ENCODE measurements at places on chromosomes 5 and 9. TPM values are rescaled to one million over a fixed set of nuclear protein-coding genes. Genes with fewer than 3 reads are reported as not detected.
A peak's percentile ranks its signal among the peaks of the same experiment; 100 is the strongest.

DNA sequence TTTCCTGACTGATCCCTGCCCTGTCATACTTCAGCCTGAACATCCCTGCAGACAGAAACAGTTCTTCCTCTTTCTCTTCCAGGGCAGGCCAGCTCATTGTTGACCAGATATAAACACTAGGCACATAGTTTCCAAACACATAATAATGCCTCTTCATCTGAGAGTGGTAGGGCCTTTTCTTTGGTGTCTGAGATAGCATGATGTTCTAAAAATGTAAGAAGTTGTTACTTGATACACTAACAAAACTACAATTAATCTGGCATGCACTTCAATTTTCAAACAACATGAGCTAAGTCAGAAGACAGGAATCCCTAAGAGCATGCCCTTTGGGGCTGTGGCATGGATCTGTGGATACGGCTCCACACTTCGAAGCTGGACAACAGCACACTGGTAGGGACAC is 246.6 kb downstream of the SPOCK1 start:
- no peak for DNase-seq

COL15A1 gene
- 13.2 TPM for total RNA-seq

DNA sequence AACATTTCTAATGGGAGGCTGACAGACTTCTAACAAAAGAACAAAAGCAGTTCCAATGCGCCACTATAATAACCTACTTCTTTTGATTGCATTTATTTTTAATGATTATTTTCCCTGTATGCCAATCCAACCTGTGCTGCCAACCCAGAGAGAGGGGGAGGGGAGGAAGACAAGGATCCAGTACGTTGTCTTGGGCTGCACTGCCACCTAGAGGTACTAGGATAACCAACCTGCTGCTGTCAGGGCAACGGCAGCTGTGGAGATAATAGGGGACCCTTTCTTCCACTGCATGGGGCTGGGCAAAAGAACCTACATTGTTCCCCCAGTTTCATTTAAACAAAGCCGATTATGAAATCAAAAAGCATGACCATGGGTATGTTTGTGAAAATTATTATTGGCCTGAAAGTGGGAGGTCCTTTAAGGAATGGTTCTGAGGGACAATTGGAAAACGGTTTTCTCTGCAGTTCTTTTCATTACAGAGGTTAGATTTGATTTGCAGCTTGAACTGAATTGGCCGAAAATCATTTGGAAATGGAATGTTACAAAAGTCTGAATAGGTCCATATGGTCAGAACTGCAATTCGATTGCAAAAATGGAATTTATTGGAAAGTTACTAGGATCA is 101.3 kb downstream of the RASEF start:
- DNase-seq: peak; percentile 77

IFNA21 gene
- total RNA-seq: not detected

- no peak for DNase-seq
Measured at GRCh38 chr5:131285703-131286399, 22.0 kb downstream of the CDC42SE2 start.

RNF224 gene
- 0.05 TPM for total RNA-seq

GRCh38 chr5:97547430-97547829 is 364.4 kb upstream of the RIOK2 start:
- DNase-seq: no peak

WWC1 gene
- total RNA-seq: 0.66 TPM

DNA sequence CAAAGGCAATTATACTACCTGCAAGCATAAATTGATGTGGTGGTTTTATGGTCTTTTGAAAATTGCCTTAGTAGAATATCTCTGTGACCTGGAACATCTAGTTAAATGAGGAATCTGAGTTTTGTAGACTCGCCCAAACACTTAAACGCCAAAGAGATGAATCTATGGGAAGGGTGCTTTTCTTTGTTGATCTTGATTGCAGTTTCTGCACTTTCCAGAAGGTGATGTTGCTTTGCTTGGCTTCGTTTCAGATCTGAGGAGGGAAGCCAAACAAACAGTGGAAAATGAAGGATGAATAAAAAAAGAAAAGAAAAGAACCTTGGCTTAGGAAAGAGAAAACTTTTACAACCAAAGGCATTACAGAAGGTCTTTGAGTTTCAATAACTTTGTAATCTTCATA is 1021.2 kb downstream of the NR2F1-AS1 start:
- DNase-seq: no peak

DNA sequence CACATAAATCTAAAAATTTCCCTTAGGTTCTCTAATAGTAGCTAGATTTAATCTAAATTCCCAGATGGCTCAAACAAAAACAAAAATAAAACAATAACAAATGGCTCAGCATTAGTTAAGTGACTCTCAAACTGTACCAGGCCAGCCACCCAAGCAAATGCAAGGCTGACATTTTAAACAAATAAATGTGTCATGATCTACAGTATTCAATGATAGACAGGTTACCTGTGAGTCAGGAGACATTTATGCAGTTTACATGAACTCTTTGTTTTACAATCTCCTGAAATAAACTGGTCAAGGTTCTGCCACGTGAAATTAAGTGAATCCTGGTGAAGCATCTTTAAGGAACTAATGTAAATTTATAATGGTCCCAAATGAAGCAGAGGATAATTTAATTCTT is 580.2 kb upstream of the PTPRD start:
- no peak for DNase-seq

GRCh38 chr5:79886925-79887655 is 104.0 kb downstream of the MTX3 start:
- DNase-seq: peak; percentile 19

All from thymus (tissue), 14 donors.